ENCODE measurements at places on chromosomes 1 and 21.

- no peak for DNase-seq
Measured at GRCh38 chr1:203124011-203124410, 3.5 kb upstream of the ADORA1 start.

DNA sequence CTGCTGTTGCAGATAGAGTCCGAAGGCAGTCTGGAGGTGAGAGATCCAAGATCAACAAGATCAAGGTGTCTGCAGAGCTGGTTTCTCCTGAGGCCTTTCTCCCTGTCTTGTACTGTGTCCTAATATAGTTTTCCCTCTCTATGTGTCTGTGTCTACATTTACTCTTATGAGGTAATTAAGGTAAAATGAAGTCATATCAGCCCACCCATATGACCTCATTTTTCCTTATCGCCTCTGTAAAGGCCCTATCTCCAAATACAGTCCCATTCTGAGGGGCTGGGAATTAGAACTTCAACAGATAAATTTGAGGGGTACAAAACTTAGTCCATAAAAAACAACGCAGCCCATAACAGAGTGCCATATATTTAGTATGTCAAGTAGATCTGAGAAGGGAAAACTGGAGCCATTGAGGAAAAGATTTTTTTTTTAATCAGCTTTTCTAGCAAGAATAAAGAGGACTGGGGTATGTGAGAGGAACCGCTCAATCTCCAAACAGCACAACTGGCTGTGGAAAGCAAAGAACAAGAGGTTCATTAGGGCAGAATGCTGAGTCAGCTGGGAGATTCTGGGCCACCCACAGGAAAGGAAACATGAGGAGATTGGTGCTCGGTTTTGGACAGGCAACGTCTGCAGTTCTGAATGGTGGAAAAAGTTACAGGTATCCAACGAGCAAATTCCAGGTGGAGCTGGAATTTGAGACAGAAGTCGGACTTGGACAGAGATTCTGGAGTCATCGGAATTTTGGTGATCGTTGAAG is 65.7 kb downstream of the MAP3K21 start:
- DNase-seq: no peak

GRCh38 chr1:237673631-237674030 is 217.1 kb downstream of the ZP4 start:
- no peak for DNase-seq

GRCh38 chr1:69711190-69711930 is 143.6 kb downstream of the LRRC7 start:
- no peak for DNase-seq

DNA sequence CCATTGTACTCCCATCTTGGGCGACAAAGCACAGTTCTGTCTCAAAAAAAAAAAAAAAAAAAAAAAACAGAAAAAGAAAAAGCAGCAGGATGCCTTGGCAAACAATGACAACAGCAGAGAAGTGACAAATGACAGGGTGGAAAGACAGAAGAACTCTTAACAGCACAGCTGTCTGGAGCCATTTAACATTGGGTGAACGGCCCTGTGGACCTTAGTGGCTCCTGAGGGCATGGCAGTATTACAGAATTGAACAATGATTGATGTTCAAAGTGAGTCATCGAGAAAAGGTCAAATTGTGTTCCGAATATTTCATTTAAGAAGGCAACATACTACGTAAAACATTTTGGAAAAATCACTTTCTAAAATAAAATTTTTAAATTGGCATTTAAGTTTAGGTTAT is 30.0 kb downstream of the DNASE2B start:
- DNase-seq: no peak

- DNase-seq: no peak
Measured at GRCh38 chr1:21876267-21876666, 60.8 kb downstream of the HSPG2 start.

GRCh38 chr1:230351514-230351913 is 74.6 kb downstream of the PGBD5 start:
- no peak for DNase-seq

Data from hematopoietic multipotent progenitor cell treated with erythropoietin and hydrocortisone succinate and interleukin-3 and kit ligand, for 6 days (in vitro differentiated cells).